ENCODE measurements at places on chromosomes 1 and 21.

DNA sequence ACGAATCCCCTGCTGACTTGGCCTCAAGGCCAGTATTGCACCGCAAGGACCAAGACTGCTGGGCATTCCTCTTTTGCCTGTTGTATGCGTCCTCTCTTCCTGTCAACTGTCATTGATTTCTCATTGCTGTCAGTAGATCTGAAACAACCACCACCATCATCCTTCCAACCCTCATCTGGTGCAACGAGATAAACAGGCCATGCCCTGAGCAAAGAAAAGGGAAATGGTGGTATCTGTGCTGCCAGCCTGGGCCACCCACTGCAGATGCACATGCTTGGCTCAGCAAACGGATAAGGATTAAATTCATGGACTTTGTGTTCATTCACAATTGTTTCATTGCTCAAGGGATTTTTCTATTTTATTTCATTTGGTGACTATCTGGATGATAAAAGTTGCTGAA is 13.6 kb downstream of the OXCT2 start:
- DNase-seq: no peak

DNA sequence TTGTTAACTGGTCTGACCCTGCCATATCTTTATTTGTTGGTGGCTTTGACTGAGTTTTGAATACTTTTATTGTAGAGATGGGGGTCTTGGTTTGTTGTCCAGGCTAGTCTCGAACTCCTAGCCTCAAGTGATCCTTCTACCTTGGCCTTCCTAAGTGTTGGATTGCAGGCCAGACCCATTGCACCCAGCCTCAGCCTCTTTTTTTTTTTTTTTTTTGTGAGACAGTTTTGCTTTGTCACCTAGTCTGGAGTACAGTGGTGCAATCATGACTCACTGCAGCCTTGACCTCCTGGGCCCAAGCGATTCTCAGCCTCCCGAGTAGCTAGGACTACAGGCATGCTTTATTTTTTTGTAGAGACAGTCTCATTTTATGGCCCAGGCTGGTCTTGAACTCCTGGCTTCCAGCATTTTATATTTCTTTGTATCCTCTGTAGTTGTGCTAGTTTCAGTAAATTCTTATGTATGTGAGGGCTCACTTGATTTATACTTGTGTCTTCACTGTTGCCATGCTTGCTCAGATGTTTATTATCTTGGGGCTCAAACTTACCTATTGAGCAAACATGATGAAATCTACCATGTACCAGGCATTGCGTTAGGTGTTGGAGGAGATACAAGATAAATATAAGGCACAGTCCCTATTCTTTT is 24.1 kb downstream of the THRAP3 start:
- DNase-seq: no peak

GRCh38 chr21:45590246-45590725 is 48.0 kb upstream of the SLC19A1 start:
- no peak for DNase-seq

- DNase-seq: no peak
Observed at GRCh38 chr21:40143822-40144525, 276.7 kb downstream of the PCP4 start.

DNA sequence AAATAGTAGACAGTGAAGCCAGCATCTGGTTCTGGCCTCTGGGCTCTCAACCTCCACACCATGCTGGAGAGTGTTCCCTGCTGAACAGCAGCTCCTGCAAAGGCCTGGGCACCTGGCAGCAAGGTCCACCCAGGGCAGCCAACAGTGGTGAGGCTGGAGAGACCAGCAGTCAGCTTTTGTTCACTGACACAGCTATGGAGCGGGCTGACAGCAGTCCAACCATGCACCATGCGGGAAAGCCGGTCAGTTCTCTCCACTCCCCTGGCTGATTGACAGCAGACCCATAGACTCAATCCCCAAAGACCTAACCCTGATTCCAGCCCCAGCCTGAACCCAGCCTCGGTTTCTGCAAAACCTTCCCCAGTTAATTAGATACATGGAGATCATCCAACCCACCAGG is 49.0 kb downstream of the KLHDC7A start:
- no peak for DNase-seq

GRCh38 chr1:151314137-151314875 is 12.9 kb downstream of the PI4KB start:
- DNase-seq: no peak

- no peak for DNase-seq
Observed at GRCh38 chr1:18008081-18008480, 99.5 kb upstream of the IGSF21 start.

GRCh38 chr1:225846331-225847310 is 35.6 kb downstream of the TMEM63A start:
- no peak for DNase-seq

DNA sequence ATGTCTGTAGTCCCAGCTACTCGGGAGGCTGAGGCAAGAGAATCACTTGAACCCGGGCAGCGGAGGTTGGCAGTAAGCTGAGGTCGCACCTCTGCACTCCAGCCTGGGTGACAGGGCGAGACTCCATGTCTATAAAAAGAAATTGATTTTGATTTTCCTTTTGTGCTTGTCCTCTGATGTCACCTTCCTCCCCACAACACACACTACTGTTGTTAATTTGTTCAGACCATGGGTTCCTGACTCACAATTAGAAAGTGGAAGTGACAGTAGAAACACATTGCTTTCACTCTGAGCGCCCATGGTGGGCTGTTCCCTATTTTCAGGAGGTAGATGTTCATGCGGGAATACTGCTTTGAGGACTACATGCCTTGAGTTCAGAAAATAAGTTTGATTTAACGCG is 165.5 kb upstream of the KCNJ6 start:
- DNase-seq: no peak

DNA sequence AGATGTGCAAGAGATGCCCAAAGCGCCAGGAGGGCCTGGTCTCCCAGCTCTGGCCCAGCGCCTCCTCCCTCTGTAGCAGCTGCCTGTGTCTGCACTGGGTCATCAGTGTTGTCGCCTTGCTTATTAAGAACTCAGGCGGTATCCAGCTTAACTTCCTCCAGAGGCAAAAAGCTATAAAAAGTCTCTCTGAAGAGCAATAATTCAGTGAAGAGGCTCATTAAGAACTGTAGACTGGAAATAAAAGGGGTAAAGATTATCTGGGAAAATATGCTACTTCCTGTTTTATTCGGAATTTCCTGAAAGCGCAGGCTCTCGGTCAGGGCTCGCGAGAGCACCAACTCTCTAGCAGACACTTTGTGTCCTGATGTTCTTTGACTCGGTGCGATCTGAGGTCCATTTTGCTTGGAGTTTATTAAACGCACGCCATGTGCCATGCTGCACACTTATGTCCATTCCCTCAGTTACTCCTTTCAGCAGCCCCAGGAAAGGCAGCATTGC is 70.4 kb downstream of the MRPS6 start:
- no peak for DNase-seq

- DNase-seq: no peak
Observed at GRCh38 chr1:169124459-169124858, 18.0 kb downstream of the ATP1B1 start.

GRCh38 chr1:223363856-223364684 is at the start of gene SUSD4:
TSS of gene SUSD4 (minus strand) at chr1:223364176. CDS start at chr1:223363425, 751 bp downstream.
- no peak for DNase-seq

DNA sequence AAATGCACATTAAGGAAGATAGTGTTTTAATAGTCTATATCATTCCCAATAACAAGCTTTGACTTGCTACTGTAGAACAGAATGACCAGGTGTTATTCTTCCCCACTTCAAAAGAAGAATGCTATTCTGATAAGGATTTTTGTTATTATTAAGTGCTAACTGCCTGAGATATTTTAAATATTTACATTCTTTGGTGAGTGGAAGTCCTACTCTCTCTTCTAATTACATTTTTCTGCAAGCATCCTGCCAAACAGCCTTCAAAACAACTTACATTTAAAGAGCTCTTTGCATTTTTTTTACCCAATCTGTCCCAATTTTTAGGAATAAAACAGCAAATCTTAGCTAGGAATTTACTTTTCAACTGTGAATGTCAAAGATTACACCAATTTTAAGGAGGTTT is 23.5 kb upstream of the SYDE2 start:
- no peak for DNase-seq

GRCh38 chr1:237181743-237182317 is 139.8 kb downstream of the RYR2 start:
- DNase-seq: no peak

DNA sequence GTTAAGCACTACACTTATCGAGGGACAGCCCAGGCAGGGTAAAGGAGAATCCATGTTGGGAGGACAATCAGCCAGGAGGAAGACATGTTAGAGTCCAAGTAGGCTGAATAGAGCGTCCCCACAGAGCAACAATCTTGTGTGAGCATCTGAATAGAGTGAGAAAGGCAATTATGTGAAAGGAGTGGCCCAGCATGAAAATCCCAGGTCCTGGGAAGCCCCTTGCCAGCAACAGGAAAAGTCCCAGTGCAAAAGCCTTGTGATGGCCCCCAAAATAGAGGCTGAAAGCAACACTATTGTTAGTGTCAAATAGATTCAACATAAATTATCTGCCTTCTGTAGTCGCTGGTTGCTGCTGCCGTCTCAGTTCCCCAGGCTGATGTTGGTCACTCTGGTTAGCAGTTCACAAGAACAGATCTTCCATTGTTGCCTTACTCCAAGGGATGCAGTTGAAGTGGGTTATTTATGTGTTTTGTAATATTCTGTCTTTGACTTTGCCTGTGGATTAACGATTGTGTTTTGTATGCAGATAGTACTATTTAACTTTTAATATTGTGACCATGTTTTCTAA is 12.1 kb upstream of the ABL2 start:
- DNase-seq: no peak

- no peak for DNase-seq
Observed at GRCh38 chr1:65741993-65742392, 50.7 kb upstream of the PDE4B start.

DNA sequence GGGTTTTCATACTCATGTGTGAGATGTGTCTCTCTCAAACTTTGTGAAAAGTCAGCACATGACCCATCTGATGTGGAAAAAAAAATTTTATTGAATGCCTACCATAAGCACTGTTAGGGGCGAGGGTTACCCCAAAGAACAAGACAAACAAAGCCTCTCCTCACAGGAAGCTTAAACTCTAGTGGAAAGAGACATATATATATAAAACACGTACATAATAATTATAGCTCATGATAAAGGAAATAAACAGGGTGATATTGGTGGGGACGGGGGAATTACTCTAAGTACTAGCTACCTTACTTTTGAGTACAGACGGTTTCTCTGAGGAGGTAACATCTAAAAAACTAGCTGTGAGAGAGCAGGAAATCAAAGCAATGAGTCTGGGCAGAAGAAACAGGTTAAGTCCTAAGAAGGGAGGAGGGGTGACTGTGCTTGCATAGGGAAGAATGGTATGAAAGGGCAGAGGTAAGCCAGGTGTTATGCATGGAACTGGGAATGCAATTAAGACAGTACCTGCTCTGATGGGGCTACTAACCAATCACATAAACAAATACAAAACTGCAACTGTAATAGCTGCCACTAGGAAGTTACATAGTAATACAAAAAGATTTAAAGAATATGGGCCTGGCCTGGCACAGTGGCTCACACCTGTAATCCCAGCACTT is 4.5 kb downstream of the LIN9 start:
- DNase-seq: no peak

- no peak for DNase-seq
Observed at GRCh38 chr21:39763272-39763970, 18.4 kb downstream of the IGSF5 start.

DNA sequence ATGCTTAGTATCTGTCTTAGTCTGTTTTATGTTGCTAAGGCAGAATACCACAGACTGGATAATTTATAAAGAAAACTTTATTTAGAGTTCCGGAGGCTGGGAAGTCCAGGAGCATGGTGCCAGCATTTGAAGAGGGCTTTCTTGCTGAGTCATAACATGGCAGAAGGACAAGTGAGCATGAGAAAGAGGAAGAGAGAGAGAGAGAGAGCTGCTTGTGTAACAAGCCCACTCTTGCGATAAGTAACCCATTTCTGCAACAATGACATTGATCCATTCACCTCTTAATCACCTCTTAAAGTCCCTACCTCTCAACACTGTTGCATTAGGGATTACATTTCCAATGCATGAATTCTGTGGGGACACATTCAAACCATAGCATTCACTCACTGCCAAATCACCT is 11.7 kb upstream of the MYOCOS start:
- DNase-seq: no peak

DNA sequence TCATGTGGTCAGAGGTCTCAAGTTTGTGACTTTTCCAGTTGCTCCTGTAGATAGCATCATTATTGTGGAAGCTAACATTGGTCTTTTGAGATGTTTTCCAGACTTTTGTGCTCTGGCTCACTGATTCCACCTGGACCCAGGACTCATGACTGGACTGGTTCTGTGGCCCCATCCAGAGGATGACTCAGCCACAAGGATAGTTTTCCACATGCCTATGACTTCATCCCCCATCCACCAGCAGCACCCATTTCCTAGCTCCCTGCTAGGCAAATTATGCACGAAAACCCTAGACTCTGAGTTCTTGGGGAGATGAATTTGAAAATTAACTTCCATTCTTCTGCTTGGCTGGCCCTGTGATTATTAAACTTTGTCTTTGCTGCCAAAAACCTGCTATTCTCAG is 949.3 kb downstream of the MRPL39 start:
- no peak for DNase-seq

DNA sequence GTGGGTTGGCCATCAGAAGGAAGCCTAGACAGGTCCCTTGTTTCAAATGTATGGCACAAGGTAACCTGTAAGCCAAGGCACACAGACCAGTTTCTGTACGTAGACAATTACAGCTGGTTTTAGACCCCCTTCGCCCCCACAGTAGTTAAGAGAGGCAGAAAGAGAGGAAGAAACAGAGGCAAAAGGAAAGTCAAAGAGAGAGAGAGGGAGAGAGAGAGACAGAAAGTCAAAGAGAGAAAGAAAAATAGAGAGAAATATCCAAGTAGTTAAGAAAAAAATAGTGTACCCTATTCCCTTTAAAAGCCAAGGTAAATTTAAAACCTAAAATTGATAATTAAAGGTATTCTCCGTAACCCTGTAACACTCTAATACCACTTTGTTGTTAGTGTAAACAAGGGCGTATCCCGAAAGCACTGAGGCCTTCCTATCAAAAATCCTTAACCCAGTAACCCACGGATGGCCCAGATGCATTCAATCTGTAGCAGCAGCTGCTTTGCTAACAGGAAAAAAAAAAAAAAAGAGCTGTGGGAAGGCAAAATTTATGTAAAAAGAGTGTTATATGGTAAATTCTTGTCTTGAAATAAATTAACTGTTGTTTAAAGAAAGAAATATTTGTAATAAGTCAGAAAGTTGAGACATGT is 49.4 kb downstream of the ADCY10 start:
- DNase-seq: no peak

- DNase-seq: no peak
Observed at GRCh38 chr1:57017200-57017599, 51.4 kb upstream of the C8B start.

DNA sequence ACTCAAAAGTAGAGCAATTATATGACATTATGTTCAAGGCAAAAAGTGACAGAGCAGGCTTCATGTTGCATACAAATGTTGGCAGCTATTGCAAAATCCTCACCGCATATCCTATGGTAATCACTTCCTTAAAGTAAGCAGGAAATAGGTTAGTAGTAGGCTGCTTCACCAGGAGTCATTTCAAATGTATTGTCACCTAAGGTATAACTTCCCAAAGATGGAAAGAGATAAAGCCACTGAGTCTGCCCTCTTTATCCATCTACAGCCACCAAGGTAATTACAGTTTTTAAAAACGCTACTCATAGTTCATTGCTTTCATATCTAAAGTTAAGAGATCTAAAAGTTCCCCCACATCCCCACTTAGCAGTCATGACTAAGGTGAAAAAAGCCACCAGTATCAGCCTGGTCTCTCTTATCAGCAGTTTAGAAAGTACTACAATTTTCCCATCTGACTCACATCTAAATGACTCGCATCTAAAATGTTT is 31.6 kb upstream of the UBE2U start:
- no peak for DNase-seq
